Naive B cell (primary cell): ENCODE measurements at places on chromosomes 1 and 21.

GRCh38 chr21:40160911-40161310 is 293.7 kb downstream of the PCP4 start:
- DNase-seq, result no peak
- no peaks in the 10 kb centered on the region for H3K4me1 ChIP-seq
- H3K4me3 ChIP-seq, result no peak overlapping the region
- no peaks in the 10 kb centered on the region for H3K36me3 ChIP-seq
- H3K27ac ChIP-seq, result no peak overlapping the region

- no peak overlapping the region for H3K4me3 ChIP-seq
- DNase-seq, result no peak
- H3K27ac ChIP-seq, result no peak overlapping the region
- H3K36me3 ChIP-seq, result no peaks in the 10 kb centered on the region
- peaks cover 14% of the 10 kb centered on the region for H3K27me3 ChIP-seq
- no peaks in the 10 kb centered on the region for H3K4me1 ChIP-seq
Observed at GRCh38 chr1:54009406-54009805, 8.6 kb downstream of the LDLRAD1 start.

GRCh38 chr1:243394601-243395464 is 139.0 kb downstream of the SDCCAG8 start:
- no peaks in the 10 kb centered on the region for H3K4me1 ChIP-seq
- peaks cover 8% of the 10 kb centered on the region for H3K36me3 ChIP-seq
- H3K27ac ChIP-seq, result no peak overlapping the region
- H3K27me3 ChIP-seq, result no peaks in the 10 kb centered on the region
- DNase-seq, result no peak

GRCh38 chr1:165610866-165611265 is 20.2 kb upstream of the MGST3 start:
- H3K27ac ChIP-seq, result no peak overlapping the region
- H3K4me3 ChIP-seq, result no peak overlapping the region
- no peaks in the 10 kb centered on the region for H3K4me1 ChIP-seq
- no peaks in the 10 kb centered on the region for H3K36me3 ChIP-seq

GRCh38 chr1:95679262-95679661 is 445.3 kb downstream of the RWDD3 start:
- H3K27ac ChIP-seq, result no peak overlapping the region
- H3K4me1 ChIP-seq, result no peaks in the 10 kb centered on the region
- no peak overlapping the region for H3K4me3 ChIP-seq
- no peaks in the 10 kb centered on the region for H3K27me3 ChIP-seq
- DNase-seq, result no peak
- no peaks in the 10 kb centered on the region for H3K36me3 ChIP-seq

DNA sequence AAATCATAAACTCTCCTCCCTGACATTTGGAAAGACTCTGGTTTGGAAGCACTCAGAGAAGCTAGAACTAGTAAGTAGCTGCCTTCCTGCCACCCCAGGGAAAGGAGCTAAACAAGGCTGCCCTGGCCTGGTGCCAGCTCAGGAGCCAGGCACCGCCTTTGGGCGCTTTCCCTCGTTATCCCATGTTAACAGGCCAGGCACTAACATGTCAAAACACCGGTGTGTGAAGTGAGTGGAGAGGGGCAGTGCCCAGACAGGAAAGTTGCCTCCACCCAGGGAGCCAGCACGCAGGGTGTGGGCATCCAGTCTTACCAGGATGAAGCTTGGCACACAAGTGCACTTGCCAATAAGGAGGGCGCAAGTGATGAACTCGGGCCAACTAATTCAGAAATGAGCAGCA is 346.8 kb downstream of the RRAGC start:
- H3K4me3 ChIP-seq, result no peak overlapping the region
- peaks cover 6% of the 10 kb centered on the region for H3K36me3 ChIP-seq
- no peaks in the 10 kb centered on the region for H3K4me1 ChIP-seq
- H3K27ac ChIP-seq, result no peak overlapping the region
- H3K27me3 ChIP-seq, result peaks cover 38% of the 10 kb centered on the region

DNA sequence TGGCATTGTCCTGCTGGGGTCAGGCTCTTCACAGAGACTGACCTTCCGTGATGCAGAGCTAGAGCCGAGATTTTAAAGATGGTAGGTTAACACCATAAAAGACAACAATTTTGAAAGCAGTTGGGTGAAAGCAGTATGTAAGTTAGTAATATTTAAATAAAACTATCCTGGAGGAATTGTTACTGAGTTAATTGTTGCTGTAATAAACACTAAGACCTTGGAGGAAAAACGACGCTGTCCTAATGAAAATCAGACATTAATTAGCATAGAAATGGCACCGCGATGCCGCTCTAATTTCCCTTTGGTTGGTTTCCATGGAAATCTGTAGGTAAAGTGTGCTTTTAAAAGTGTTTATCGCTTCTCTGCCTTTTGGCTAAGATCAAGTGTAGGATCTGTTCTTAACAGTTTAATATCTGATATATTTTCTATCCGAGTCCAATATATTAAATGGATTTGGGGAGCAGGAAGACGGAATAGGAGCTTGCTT is 745 bp upstream of the ANP32E start:
- no peaks in the 10 kb centered on the region for H3K36me3 ChIP-seq
- H3K4me3 ChIP-seq, result no peak overlapping the region
- peaks cover 23% of the 10 kb centered on the region for H3K4me1 ChIP-seq
- peaks cover 4% of the 10 kb centered on the region for H3K27me3 ChIP-seq

- DNase-seq, result no peak
- H3K4me1 ChIP-seq, result no peaks in the 10 kb centered on the region
- no peak overlapping the region for H3K27ac ChIP-seq
- H3K36me3 ChIP-seq, result peaks cover 7% of the 10 kb centered on the region
- no peak overlapping the region for H3K4me3 ChIP-seq
- H3K27me3 ChIP-seq, result peaks cover 66% of the 10 kb centered on the region
Observed at GRCh38 chr1:230818901-230819300, 49.4 kb downstream of the C1orf198 start.

- no peaks in the 10 kb centered on the region for H3K36me3 ChIP-seq
- peaks cover 72% of the 10 kb centered on the region for H3K27me3 ChIP-seq
- H3K27ac ChIP-seq, result no peak within 1 kb of the TSS
- H3K4me1 ChIP-seq, result peaks cover 14% of the 10 kb centered on the region
Observed at GRCh38 chr1:11478571-11479374, at the start of gene DISP3. Gene DISP3 (plus strand): TSS chr1:11479155. CDS start chr1:11500993, 21,838 bp downstream.

DNA sequence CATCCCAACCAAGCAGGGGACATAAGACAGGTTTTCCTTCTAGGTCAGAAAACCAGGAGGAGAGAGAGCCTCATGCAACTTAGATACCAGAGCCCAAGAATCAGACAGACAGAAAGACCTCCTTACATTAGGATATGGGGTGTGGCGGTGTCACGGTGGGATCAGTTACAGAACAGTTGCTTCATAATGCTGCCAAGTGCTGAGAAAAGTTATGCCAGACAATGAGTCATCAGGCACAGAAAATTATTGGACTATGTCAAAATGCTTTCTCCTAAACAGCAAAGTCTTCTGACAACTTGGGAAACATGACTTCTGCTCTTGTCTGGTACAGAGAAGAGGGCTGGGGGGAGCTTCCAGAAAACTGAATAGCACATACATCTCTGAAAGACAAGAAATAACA is 1120.2 kb upstream of the TMPRSS15 start:
- DNase-seq, result no peak
- H3K4me1 ChIP-seq, result no peaks in the 10 kb centered on the region
- H3K4me3 ChIP-seq, result no peak overlapping the region
- H3K36me3 ChIP-seq, result no peaks in the 10 kb centered on the region
- no peak overlapping the region for H3K27ac ChIP-seq
- no peaks in the 10 kb centered on the region for H3K27me3 ChIP-seq

DNA sequence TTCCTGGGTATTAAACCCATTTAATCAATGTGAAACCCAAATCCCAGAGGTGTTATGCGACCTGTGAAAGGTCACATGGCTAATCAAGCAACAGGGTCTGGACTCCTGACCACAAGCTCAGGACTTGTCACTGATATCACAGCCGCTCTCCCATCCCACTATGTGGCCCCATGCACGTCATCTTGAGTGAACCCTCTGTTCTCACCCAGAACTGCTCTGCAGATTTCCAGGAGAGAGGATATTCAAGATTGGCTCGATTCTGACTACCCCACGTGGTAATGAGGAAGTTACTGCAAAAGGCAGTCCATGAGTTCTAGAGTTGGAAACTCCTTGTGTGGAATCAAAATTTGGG is 173.5 kb upstream of the ETV3 start:
- no peak overlapping the region for H3K4me3 ChIP-seq
- no peaks in the 10 kb centered on the region for H3K4me1 ChIP-seq
- peaks cover 58% of the 10 kb centered on the region for H3K27me3 ChIP-seq
- H3K36me3 ChIP-seq, result peaks cover 6% of the 10 kb centered on the region

DNA sequence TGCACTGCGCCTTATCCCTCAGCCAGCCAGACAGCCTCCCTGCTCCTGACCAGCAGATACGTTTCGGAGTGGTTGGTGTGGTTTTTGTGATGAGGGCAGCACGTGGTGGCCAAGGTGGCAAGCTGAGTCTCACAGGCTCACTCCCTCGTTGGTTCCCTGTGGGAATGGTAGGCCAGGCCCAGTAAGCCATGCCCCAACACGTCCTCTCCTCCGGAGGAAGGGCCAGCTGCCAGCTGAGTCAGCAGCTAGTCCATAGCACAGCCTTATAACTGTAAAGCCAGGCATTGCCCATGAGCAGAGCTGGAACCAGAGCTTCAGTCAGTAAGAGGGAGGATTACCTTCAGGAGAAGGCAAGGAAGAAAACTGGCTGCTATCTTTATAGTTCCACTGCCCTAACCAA is 29.5 kb downstream of the SZRD1 start:
- no peaks in the 10 kb centered on the region for H3K27me3 ChIP-seq
- no peaks in the 10 kb centered on the region for H3K36me3 ChIP-seq
- H3K4me3 ChIP-seq, result no peak overlapping the region
- H3K4me1 ChIP-seq, result peaks cover 17% of the 10 kb centered on the region
- H3K27ac ChIP-seq, result peak overlapping the region; percentile 92
- no peak for DNase-seq

DNA sequence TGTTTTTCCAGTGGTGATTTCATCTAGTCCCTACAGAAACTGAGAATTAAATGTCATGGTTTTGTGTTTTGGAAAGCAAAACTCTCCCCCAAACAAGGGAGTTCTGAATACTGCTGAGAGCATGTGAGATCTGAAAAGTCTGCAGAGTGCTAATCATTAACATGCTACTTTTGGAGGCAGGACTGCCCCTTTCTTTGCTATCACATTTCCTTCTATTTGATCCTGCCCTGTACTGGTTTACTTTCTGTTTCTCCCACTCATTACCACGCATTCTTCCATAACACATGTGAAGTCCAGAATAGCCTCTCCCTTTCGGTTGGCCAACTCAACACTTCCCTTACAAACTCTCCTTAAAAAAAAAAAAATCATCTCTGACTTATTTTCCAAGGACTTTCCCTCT is 63.6 kb downstream of the GADD45A start:
- H3K27me3 ChIP-seq, result peaks cover 19% of the 10 kb centered on the region
- DNase-seq, result no peak
- no peaks in the 10 kb centered on the region for H3K36me3 ChIP-seq
- no peak overlapping the region for H3K27ac ChIP-seq
- H3K4me3 ChIP-seq, result no peak overlapping the region

- peaks cover 23% of the 10 kb centered on the region for H3K4me1 ChIP-seq
- H3K27me3 ChIP-seq, result no peaks in the 10 kb centered on the region
- no peaks in the 10 kb centered on the region for H3K36me3 ChIP-seq
- peak; percentile 63 for DNase-seq
- peak overlapping the region; percentile 42 for H3K4me3 ChIP-seq
Observed at GRCh38 chr1:39525366-39526165, 34.1 kb downstream of the BMP8A start.

DNA sequence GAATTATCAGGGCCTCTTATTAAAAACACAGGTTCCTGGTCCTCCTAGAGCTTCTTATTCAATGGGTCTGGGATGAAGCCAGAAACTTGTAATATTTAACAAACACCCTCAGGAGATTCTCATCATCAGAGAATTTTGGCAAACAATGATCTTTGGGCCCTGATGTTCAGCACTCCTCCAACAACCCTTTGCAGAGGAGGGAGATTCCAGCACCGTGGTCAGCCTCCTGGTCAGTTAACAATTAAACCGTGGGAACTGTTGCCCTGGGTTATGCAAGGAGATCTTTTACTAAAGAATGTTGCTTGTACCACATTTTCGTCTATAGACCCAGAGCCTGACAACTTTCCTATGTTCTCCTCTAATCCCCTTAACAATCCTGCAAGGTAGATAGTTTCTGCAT is 294.4 kb downstream of the PLPP3 start:
- H3K4me3 ChIP-seq, result no peak overlapping the region
- no peak for DNase-seq
- H3K27ac ChIP-seq, result no peak overlapping the region
- peaks cover 6% of the 10 kb centered on the region for H3K27me3 ChIP-seq
- H3K4me1 ChIP-seq, result no peaks in the 10 kb centered on the region
- no peaks in the 10 kb centered on the region for H3K36me3 ChIP-seq

GRCh38 chr1:208988811-208989222 is 594.7 kb upstream of the CAMK1G start:
- peaks cover 12% of the 10 kb centered on the region for H3K4me1 ChIP-seq
- H3K4me3 ChIP-seq, result peak overlapping the region; percentile 68
- no peak for DNase-seq
- H3K36me3 ChIP-seq, result no peaks in the 10 kb centered on the region
- peaks cover 11% of the 10 kb centered on the region for H3K27me3 ChIP-seq

GRCh38 chr1:1544544-1544943 is 4.1 kb upstream of the TMEM240 start:
- no peaks in the 10 kb centered on the region for H3K36me3 ChIP-seq
- no peak overlapping the region for H3K4me3 ChIP-seq
- H3K27ac ChIP-seq, result peak overlapping the region; percentile 38
- H3K27me3 ChIP-seq, result no peaks in the 10 kb centered on the region
- H3K4me1 ChIP-seq, result peaks cover 6% of the 10 kb centered on the region

DNA sequence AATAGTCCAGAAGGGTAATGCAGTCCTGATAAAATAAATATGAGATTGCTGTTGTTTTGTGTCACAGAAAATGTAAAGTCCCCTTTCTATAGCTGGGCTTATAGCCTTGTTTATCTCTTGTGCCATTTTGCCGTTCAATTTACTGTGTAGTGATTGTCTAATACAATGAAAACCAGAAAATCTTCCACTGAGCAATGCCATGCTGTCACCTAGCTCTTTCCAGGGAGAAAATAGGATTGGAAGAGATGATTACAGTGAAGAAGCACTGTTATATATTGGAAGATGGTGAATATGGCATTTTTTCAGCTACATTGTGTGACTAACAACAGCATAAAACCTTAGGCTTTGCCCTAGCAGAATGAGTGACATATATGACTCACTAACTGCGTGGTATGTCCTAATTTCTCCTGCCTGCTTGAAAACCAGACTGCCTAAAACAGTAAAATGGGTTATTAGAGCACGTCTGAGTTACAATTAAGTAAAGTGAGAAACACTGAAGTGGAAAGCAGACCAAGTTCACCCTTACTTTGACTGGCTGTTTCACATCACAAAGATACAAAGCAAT is 332.4 kb upstream of the ZP4 start:
- no peaks in the 10 kb centered on the region for H3K27me3 ChIP-seq
- H3K36me3 ChIP-seq, result no peaks in the 10 kb centered on the region
- H3K4me3 ChIP-seq, result no peak overlapping the region
- no peaks in the 10 kb centered on the region for H3K4me1 ChIP-seq
- no peak for DNase-seq

DNA sequence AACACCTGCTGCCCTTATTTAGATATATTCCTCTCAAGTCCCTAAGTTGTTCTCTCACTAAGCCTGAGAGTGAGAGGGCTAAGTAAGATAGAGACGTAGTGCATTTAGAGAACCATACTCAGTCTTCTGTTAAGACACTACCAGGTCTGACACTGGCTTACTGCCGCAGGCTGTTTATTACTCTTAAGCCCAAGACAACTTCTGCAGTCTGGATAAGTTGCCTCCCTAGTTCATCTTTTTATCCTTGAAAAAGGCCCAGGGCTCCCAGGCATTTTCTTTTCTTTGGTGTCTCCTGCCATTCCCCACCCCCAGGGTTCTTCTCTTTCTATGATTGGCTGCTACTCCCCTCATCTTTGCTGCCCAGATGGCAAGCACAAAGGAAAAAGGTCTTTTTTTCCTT is 38.7 kb downstream of the CACHD1 start:
- peaks cover 27% of the 10 kb centered on the region for H3K4me1 ChIP-seq
- no peak overlapping the region for H3K4me3 ChIP-seq
- no peak for DNase-seq
- H3K36me3 ChIP-seq, result no peaks in the 10 kb centered on the region
- no peaks in the 10 kb centered on the region for H3K27me3 ChIP-seq
